ENCODE measurements at places on chromosomes 3 and 15.

GRCh38 chr3:37762698-37763097, 99.0 kb upstream of the CTDSPL start:
- DNase-seq, result no peak

GRCh38 chr3:78900880-78901279, 866.9 kb downstream of the ROBO1 start:
- no peak for DNase-seq

DNA sequence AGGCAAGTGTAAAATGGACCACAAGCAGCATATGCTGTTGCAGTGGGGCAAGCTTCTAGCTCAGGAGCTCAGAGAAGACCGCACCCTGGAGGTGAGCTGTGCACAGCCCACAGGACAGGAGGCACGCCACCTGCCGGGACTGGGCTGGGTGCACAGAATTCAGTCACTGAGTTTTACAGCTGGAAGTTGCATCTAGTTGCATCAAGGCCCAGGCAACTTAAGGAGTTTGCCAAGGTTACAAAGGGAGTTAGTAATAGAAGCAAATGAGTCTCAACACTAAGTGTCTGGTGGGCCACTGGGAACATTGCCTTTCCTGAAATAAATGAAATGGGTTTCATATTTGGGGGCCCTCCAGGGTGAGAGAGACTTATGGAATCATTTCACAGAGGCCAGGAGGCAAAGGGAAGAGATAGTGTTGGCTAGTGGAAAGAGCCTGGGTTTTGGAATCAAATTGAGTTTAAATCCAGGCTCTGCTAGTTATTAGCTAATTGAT, 36.0 kb upstream of the TIMP4 start:
- DNase-seq, result peak; percentile 74

DNA sequence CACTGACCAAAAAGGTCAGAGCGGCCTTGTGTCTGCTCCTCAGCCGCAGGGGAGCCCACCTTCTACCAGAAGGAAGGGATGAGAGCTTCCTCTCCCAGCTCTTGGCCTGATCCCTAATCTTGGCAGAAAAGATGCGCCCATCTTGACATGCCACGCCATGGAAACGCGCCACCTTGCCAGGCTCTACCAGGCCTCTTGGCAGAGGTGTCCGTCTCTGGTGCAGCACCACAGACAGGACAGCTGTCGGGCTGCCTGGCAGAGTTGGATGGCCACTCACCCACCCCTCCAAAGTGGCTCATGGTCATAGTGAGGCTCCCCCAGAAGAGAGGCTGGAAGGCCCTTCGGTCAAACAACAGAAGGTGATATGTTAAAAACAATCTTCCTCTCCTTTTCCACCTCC, 105.2 kb downstream of the LIPC start:
- no peak for DNase-seq

GRCh38 chr15:40511093-40511471, 40.3 kb downstream of the CHST14 start:
- DNase-seq, result peak; percentile 21
